ENCODE measurements at places on chromosomes 7 and 10.

- DNase-seq, result no peak
These were observed 14.0 kb upstream of the ITGB8 start for GRCh38 chr7:20316706-20317105.

DNA sequence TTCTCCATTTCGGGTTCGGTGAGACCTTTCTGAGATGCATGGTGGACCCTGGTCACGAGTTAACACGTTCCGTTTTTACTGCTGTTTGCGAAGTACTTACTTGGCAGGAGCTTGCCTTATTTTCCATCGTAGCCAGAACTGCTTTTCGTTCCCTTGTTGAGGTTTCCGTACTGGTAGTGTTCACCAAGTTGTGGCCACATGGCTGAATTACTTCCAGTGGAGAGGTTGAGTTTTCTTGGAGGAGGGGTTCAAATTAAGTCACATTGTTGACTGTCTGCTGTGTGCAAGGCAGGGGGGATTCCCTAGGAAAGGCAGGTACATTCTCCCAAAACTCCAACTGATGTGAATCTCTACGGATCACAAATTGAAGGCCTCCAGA, 4.0 kb downstream of the MXI1 start:
- no peak for DNase-seq

- DNase-seq, result no peak
These were observed 204.3 kb upstream of the CSTF2T start for GRCh38 chr10:51903675-51904074.

GRCh38 chr7:40000734-40001315, 50.8 kb downstream of the CDK13 start:
- DNase-seq, result peak; percentile 25

DNA sequence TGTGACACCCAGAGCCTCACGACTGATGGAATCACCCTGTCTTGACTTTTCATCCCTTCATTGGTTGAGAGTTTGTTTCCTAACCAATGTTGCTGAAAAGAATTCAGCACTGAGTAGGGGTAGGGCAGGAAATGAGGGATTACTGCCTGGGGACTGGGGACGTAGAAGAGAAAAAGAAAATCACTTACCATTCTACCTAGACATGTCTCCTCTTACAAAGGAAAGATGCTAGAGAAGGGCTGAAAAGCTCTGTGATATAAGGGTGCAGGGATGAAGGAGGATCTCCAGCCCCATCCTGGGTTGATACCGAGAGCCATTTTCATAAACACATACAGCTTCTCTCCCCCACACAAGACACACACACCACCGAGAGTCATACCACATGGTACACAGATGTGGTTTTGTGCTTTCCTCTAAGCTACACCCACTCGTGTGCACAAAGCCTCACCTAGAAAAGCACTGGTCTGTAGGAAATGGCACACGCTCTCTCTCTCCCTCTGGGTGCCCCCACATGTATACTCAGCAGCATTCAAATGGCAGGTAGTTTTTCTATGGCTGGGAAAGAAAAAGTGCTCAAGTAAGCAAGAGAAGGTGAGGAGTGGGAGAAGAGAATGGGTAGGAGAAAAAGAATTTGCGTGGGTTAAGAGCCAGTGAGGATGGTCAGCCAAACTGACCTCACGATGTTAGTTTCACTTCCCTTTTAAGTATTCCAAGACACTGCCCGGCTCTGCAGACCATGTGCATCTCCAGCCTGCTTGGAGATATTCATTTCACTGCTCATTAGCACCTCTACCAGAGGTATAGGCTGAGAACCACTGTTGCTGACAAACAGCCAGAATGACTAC, 85.8 kb downstream of the CALD1 start:
- DNase-seq, result peak; percentile 33

DNA sequence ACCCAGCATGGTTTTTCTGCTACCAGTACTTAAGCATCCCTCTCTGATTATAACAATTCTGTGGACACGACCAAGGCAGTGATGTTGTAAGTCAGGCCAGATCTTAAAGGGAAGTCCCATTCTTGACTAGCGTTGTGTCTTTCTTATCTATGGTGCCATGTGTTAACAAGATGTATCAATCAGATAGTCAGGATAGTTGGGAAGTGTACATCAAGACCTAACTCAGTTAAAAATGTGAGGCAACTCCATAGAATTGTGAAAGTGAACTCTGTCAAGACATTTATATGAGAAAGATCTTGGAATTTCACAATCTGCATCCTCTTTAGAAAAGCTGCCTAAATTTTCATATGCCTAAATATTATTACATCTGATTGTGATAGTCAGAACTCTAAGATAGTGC, 341.7 kb upstream of the SEMA3D start:
- peak; percentile 35 for DNase-seq

DNA sequence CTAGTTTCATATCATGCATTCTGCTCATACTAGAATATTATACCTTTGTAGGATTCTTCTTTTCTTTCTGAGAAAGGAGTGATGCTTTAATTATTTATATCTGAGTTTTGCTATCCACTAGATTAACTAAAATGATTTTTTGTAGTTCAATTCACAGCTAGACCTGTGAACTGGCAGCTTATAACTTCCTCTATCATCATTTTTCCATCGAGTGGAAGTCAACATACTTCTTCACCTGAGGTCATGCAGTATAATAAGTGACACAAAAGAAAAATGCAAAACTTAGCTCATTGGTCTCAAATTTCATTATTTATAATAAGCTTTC, 8.0 kb downstream of the LRRN3 start:
- DNase-seq, result no peak

- peak; percentile 77 for DNase-seq
These were observed 42.7 kb upstream of the PLXNA4 start for GRCh38 chr7:132618956-132619305.

GRCh38 chr7:101519324-101520023, 109.6 kb downstream of the MYL10 start:
- peak; percentile 83 for DNase-seq

DNA sequence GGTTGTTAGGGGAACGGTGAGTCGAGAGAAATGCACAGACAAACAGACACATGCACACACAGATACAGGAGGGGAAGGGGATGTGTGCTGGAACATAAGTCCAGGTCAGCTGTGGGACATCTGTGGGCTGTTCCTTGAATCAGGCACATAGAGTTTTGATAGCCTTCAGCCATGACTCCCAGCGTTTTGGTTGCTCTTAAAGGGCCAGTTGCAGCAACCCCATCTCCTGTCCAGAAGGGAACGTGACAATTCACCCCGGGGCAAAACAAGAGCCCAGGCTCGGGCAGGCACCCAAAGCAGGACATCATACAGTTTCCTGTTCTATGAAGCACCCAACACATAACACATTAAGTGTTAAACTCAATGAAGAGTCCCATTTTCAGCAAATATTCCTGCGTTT, 9.6 kb downstream of the INSYN2A start:
- DNase-seq, result no peak

GRCh38 chr10:20714518-20714917, 182.6 kb downstream of the NEBL start:
- DNase-seq, result no peak

GRCh38 chr10:62618054-62618453, 186.5 kb upstream of the ADO start:
- no peak for DNase-seq

DNA sequence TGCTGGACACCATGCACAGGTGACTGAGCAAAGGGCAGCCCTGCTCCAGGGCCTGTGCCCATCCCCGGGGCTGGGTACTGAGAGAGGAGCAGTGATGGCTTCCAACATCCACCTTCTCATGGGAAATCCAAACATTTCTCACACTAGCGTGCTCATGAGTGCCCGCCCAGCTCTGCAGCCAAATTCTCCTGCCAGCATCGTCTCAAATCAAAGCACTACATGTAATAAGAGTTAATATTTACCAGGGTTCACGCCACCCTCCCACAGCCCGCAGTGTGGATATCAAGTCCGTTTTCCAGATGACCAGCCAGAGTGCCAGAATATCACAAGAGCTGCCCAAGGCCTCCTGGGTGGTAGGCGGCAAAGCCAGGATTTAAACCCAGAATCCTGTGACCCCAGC, 12.1 kb downstream of the IL15RA start:
- no peak for DNase-seq

GRCh38 chr7:25496476-25497368, 268.4 kb upstream of the NPVF start:
- no peak for DNase-seq

DNA sequence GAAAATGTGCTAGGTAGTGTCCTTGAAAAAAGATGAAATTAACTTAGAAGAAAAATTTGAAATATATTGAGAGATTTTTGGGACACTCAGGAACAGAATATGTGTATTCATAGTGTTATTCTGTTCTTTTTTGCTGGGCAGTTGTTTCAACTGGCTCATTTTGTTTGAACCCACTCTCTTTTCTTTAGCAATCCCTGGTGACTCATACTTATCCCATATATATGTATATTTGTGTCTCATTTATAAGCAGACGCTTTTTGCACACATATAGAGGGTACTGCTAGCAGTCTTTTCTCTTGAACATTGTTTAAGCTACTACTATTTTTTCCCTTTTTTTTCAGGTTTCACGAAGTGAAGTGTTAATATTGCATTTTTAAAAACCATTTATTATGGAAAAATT, 1.9 kb downstream of the EXOC6 start:
- DNase-seq, result no peak

- DNase-seq, result peak; percentile 37
These were observed 449.7 kb downstream of the AUTS2 start for GRCh38 chr7:70047891-70048448.

DNA sequence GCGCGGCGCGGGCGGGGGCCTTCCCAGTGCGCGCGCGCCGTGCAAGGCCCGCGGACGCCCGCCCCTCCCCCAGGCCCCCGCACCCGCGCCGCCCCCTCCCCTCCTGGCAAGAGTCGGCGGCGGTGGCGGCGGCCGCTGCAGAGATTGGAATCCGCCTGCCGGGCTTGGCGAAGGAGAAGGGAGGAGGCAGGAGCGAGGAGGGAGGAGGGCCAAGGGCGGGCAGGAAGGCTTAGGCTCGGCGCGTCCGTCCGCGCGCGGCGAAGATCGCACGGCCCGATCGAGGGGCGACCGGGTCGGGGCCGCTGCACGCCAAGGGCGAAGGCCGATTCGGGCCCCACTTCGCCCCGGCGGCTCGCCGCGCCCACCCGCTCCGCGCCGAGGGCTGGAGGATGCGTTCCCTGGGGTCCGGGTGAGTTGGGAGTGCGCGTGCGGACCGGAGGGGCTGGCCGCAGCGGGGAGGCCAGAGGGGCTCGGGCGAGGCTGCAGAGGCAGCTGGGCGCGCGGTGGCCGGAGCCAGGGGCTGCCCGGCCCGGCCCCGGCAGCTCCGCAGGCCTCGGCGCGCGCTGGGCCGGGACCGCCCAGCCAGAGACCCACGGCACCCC, at the start of gene BMPR1A:
BMPR1A (plus strand) TSS at position 109 of the 602 bp plus-strand sequence. CDS start 119,400 bp downstream, outside the sequence.
- DNase-seq, result peak; percentile 94

DNA sequence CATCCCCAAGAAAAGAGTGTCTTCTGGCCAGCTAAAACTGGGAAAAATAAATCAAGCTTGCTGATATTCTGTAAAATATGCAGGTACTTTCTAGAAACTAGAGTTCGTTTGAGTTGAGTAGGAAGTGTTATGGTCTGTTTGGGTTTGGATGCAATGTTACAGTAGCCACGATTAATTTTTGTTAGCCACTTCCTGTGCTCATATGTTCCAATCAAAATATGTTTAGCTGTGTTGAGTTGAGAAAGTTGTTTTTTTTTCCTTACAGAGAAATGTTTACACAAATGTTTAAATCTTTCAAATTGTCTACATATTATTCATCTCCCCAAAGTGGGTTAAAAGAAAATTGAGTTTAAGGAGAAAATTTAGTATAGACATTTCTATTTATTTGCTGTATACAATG, 11.3 kb upstream of the LAMB1 start:
- no peak for DNase-seq

GRCh38 chr7:2105917-2106316, 126.8 kb downstream of the MAD1L1 start:
- no peak for DNase-seq

- DNase-seq, result no peak
These were observed 221.4 kb upstream of the SEMA3C start for GRCh38 chr7:81140252-81140651.

DNA sequence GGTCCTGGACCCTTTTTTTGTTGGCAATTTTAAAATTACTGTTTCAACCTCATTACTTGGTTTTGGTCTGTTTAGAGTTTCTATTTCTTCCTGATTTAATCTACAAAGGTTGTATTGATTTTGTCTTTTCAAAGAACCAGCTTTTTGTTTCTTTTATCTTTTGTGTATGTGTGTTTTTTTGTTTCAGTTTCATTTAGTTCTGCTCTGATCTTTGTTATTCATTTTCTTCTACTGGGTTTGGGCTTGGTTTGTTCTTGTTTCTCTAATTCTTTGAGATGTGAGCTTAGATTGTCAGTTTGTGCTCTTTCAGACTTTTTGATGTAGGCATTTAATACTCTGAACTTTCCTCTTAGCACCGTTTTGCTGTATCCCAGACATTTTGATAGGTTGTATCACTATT, 8.5 kb upstream of the MRPS33 start:
- DNase-seq, result no peak

DNA sequence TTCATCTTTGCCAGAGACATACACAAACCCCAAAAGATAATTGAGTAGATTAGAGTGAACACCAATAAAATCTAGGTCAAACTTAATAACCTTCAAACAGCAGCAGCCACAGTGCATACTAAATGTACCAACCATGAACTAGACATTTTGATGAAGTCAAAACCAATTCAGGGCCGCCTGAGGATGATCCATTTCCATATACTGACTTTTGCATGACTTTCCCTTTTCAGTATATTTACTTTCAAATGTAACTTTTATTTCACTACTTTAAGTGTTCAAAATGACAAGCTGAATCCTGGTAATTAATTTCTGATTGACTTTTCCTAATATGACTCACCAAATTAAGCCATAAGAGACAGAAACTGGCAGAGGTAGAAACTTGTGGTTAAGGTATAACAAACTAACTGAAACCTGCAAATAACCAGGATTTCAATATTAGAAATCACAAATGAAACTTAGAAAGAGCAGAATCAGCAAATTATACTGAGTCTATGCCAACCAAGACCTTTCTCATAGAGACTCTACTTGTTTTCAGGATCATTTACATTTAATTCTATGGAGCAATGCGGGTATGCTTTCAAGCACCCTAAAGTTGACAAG, 171.9 kb upstream of the LRRN3 start:
- DNase-seq, result no peak

- DNase-seq, result no peak
These were observed 5.2 kb downstream of the PAX2 start for GRCh38 chr10:100750291-100751210.

- peak; percentile 49 for DNase-seq
These were observed 652 bp downstream of the KAZALD1 start for GRCh38 chr10:101062232-101063049.

GRCh38 chr7:142716596-142716995, 32.7 kb upstream of the PRSS1 start:
- no peak for DNase-seq

GRCh38 chr10:86857128-86857721, 100.2 kb downstream of the MMRN2 start:
- DNase-seq, result peak; percentile 87

- DNase-seq, result no peak
These were observed 508.7 kb upstream of the SEMA3D start for GRCh38 chr7:85695533-85695932.

DNA sequence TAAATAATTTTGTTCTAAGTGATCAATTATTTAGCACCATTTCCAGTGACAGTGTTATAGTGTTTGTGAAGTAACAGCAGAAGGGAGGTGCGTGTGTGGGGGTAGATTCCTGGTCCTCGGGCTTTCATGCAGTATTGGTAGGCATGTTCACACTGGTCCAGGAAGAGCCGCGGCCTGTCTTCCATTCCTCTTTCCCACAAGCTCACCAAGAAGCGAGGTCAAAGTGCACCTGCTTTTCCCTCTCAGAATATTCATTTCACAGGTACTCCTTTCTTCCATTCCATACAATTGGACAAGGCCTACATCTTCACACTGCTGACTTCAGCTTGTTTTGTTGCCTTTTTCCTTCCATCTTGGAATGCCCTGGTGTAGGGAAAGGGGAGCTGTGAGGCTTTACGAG, 151.8 kb upstream of the CELF2 start:
- DNase-seq, result no peak

Measured in fibroblast of skin of abdomen (primary cell).